ENCODE measurements at places on chromosomes 1 and 21.

DNA sequence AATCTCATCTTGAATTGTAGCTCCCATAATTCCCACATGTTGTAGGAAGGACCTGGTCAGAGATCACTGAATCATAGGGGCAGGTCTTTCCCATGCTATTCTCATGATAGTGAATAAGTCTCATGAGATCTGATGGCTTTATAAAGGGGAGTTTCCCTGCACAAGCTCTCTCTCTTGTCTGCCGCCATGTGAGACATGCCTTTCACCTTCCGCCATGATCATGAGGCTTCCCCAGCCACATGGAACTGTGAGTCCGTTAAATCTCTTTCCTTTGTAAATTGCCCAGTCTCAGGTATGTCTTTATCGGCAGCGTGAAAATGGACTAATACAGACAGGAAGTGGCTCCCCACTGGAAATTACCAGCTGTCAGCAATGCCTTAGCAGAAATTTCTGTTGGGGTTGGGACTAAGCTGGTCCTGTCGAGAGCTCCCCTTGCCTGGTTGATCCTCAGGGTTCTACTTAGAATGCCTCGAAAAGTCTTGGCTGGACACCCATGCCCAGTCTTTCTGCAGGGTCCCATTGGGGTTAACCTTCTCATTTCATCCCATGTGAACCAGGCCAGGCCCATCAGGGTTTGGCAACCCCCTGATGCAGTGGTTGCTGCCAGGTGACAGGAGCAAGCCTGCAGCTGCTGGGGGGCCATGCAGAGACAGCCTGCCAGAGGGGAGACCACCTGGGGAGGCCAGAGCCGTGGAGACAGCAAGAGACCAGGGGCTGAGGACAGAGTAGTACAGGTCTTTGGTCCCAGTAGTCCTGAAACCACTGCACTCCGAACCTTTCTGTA, 2.8 kb upstream of the ABCG1 start:
- DNase-seq = no peak

DNA sequence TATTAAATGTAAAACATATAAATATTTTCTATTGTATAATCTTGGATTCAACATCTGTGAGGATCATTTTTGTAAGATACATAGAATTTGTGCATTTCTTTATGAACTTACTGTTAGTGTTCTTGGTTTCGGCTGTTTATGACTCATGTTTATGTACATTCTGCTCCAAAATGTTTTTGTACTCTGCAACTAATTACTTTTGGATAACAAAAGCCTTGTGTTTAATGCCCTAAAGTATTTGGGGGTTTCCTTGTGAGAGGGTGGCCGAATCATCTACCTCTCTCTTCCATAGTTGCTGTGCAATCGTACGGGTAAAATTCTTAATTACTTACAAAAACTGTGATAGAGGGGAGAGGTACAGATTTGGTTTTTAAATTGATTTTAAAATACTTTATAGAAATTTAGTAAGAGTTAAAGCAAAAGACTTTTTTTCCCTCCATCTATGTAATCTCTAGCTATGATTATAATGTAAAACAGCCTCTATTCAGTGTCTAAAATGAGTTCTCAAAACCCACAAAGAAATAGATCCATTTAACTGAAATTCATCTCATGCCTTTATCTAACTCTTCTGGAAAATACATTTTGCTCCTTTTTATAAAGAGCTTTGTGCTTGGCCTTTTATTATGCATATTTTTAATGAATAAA, 38.7 kb upstream of the LRRC8C start:
- DNase-seq = no peak

GRCh38 chr1:208598021-208598420, 353.8 kb upstream of the PLXNA2 start:
- DNase-seq = no peak

GRCh38 chr1:87179076-87179810, 149.4 kb upstream of the LMO4 start:
- DNase-seq = no peak

- no peak for DNase-seq
Observed at GRCh38 chr1:155301342-155301841, at the start of gene PKLR. PKLR (minus strand) TSS chr1:155301438; CDS start chr1:155301395, 43 bp downstream.

- DNase-seq = no peak
Observed at GRCh38 chr21:33101300-33101911, 31.5 kb downstream of the OLIG1 start.

GRCh38 chr1:91604632-91605031, 104.0 kb downstream of the CDC7 start:
- DNase-seq = no peak

DNA sequence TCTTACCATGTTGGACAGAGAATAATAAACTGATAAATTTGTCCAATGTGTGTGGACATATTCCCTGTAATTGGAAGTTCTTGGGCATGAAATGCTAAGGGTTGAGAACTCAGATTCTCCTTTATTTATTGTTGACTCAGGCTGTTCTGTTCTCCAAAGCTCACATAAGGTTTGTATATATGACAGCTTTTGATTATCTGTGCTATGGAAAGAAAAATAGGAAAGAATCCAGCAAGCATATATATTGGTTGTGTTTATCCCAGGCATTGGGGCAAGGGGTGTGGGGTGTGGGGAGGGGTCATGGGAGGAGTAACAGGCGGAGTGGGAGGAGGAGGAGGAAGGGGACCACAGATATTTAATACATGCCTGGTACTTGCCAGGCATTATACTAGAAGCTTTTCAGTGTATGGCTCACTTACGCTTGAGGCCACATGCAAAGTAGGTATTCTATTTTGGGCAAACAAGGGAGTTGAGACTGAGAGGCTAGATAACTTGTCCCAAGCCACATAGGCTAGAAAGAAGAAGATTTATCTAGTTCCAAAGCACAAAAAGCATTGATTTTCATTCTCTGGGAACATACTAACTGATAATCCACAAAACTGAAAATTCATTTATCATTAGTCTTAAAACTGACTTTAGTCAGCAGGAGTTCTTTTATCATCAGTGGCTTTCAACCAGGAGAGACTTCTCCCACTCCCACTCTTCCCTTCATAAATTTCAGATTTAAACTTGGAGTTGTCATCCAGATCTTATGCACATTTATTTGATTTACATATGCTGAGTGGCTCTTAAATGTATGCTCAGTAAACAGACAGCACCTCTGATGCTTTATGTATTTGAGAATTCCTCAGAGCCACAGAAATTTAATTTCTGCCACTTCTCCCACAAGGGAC, 27.2 kb downstream of the NGF start:
- no peak for DNase-seq

- no peak for DNase-seq
Observed at GRCh38 chr1:231319080-231319479, 18.6 kb downstream of the EXOC8 start.

GRCh38 chr1:247228133-247228532, 27.7 kb upstream of the VN1R5 start:
- no peak for DNase-seq

DNA sequence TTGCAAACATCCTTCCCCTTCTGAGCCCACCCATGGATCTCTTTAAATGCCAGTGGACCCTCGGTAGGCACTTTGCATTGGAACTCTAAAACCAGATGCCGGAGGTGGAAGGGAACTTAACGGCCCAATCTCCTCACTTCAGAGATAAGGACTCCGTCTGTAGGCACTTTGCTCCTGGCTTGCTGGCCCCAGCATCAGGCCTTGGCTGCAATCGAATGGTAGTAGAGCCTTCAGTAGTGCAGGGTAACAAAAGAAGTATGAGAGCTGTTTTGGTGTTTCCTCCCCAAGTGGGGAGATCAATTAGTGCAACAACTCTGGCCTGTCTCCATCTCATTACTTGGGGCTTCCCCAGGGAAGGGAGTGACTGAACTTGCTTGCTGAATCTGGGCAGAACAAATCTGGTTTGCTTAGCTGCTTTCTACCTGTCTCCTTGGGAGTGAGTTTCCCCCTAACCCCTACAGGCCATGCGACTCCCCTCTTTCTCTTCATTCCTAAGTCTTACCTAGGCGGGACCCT, 70.8 kb downstream of the TENT5C start:
- DNase-seq = no peak

GRCh38 chr1:50422946-50423669, at the start of gene DMRTA2:
DMRTA2 (minus strand) TSS chr1:50423443; CDS start chr1:50421536, 1,907 bp downstream.
- no peak for DNase-seq

- no peak for DNase-seq
Observed at GRCh38 chr1:20729990-20730689, 2.4 kb downstream of the SH2D5 start.

DNA sequence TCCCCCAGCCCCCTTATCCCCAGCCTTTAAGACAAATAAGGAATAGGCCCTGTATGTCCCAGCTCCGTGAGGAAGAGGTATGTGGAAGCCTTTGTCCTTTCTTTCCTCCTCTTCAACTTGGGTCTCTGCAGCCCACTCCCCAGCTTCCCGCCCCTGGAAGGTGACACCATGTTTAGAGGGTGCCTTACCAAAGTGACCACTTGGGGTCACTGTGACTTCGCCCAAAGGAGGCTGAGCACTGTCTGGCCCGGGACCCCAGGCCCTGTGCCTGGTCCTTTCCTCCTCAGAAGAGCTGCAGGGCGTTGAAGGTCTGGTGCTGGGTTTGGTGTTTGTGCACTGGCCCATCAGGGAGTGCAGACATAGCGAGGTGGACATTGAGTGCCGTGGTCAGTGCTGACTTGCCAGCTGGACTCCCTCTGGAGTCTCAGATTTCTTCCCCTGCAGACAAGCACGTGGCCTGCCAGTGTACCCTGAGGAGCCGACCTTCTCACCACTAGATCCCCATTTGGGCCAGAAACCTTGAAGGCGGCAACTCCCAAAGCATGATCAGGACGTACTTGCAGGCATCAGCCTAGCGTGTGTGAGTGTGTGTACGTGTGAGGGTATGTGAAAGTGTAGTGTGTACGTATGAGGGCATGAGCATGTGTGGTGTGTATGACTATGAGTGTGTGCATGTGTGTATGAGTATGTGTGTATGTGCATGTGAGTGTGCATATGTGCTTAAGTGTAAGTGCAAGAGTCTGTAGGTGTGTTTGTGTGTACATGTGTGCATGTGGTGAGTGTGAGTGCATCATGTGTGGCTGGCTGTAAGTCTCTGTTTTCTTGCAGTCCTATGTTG, 181.4 kb upstream of the KIAA0040 start:
- DNase-seq = no peak

- no peak for DNase-seq
Observed at GRCh38 chr1:39689635-39690034, 1.6 kb downstream of the HPCAL4 start.

DNA sequence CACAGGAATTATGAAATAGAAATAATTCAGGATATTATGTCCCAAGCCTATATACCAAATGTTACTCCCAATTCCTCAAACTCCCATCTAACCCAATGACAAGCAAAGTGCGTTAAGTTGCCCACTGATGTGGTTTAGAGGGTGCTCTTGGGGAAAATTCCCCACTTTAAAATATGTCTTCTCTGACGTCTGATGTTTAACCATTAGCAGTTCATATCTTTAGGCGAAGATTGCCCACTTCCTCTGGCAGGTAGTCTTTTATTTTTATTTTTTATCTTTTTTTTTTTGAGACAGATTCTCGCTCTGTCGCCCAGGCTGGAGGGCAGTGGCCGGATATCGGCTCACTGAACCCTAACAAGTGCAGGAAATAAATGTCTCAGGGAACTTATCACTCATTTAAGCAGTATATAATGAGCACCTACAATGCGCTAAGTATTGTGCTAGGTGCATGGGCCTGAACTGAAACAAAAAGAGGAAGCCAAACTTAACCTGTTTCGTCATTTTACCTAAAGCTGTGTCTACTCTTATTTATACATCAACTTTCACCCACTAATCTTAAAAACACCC, 1.3 kb upstream of the LYST start:
- DNase-seq = no peak

GRCh38 chr1:211804915-211805314, 25.6 kb downstream of the LPGAT1 start:
- no peak for DNase-seq

DNA sequence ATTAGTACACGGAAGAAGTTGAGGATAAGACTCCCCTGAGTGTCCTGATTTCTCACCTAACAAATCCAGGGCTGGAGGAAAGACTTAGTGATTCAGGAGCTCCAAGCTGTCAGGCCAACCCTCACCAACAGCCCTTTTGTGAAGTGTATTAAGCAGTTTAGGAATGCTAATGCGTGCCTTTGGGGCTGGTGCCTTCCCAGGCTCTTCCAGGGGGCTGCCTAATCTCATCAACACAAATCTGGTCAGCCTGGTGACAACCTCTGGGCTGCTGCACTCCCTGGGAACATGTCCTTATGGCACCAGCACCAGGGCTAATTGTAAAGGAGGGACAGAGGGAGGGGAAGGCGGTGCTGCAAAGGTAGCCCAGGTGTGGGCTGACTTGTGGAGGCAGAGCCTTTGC, 15.5 kb downstream of the CSMD2 start:
- no peak for DNase-seq

Data from breast epithelium (tissue), 4 donors.